ENCODE measurements at places on chromosomes 7 and 10.
A peak's percentile ranks its signal among the peaks of the same experiment; 100 is the strongest.

- DNase-seq = no peak
Observed at GRCh38 chr7:142152076-142152475, 40.6 kb downstream of the MGAM2 start.

DNA sequence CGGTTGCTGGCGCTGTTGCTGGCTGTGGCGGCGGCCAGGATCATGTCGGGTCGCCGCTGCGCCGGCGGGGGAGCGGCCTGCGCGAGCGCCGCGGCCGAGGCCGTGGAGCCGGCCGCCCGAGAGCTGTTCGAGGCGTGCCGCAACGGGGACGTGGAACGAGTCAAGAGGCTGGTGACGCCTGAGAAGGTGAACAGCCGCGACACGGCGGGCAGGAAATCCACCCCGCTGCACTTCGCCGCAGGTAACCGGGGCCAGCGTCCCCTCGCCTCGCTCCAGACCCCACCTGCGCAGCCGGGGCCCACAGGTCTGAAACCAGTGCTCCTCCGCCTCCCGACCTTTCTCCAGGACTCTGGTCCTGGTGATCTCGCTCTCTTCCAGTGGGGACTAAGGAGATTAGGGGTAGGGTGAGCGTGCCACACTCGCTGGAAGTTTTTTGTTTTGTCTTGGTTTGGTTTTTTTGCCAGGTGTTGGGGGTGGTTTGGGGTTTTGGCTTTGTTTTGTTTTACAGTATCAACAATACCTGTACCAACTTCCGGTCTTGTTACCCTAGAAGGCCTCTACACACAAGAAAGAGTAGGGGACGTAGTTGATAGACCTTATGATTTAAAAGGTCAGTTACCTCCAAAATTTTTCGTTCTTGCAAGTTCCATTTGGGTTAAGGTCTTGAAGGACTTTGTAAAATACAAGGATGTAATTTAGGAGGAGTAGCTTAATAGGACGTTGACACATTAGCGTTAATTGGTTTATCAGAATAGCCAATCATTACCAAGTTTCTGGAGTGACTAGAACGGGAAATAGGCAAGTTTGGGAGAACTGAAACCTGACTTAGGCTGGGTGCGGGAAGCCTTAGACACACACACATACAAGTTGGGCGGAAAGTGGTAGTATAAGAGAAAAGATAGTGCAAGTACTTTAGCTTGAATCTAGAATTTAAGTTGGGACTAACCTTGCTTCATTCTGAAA, 704 bp downstream of the TNKS2 start:
- DNase-seq = peak; percentile 69

- DNase-seq = no peak
Observed at GRCh38 chr7:117077658-117078057, 124.4 kb downstream of the ST7 start.

GRCh38 chr10:12484002-12484918, 134.9 kb downstream of the CAMK1D start:
- DNase-seq = no peak
